ENCODE measurements at places on chromosomes 1 and 21.

- no peak for DNase-seq
Measured at GRCh38 chr1:229535230-229535629, 23.3 kb downstream of the ABCB10 start.

- DNase-seq = no peak
Measured at GRCh38 chr1:231122143-231122542, 39.7 kb upstream of the TRIM67 start.

DNA sequence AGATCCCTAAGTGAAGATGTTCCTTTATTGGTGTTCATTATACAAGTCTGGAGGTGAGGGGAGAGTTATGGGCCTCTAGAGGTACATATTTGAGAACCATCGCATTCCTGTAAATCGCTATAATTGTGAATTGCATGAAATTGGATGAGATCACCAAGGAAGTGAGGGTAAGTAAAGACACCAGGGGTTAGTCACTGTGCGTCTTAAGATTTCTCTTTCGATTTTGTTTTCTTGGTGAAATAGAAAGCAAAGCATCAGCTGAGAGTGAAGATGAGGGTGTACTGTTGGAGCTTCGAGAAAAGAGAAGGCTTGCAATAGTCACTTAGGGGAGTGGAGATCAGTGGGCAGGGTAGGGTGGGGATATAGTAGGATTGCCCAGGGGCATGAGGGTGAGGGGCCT lies 82.1 kb downstream of the RAVER2 start:
- DNase-seq = no peak

GRCh38 chr1:97041026-97041425 lies 319.4 kb downstream of the PTBP2 start:
- DNase-seq = no peak

DNA sequence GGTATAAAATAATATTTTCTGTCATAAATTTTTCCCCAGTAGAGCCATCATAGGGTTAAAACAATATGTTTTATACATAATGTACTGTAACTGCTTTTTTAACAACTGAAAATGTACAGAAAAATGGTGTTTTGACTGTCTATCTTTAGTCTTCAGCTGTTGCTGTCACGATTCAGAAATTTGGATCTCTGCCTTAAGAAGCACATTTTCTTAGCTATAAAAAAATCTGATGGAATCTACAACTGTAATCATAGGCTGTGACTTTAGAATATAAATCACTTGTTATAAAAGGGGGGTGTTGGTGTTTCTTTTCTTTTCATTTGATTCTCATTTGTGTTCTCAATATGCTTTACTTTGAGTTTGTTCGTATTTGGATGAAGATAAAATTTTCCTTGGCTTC lies 187.5 kb downstream of the PDE4B start:
- DNase-seq = no peak

GRCh38 chr1:235253219-235253962 lies 74.6 kb downstream of the ARID4B start:
- peak; percentile 80 for DNase-seq

- no peak for DNase-seq
Measured at GRCh38 chr1:20180129-20180843, 5.6 kb upstream of the UBXN10 start.

DNA sequence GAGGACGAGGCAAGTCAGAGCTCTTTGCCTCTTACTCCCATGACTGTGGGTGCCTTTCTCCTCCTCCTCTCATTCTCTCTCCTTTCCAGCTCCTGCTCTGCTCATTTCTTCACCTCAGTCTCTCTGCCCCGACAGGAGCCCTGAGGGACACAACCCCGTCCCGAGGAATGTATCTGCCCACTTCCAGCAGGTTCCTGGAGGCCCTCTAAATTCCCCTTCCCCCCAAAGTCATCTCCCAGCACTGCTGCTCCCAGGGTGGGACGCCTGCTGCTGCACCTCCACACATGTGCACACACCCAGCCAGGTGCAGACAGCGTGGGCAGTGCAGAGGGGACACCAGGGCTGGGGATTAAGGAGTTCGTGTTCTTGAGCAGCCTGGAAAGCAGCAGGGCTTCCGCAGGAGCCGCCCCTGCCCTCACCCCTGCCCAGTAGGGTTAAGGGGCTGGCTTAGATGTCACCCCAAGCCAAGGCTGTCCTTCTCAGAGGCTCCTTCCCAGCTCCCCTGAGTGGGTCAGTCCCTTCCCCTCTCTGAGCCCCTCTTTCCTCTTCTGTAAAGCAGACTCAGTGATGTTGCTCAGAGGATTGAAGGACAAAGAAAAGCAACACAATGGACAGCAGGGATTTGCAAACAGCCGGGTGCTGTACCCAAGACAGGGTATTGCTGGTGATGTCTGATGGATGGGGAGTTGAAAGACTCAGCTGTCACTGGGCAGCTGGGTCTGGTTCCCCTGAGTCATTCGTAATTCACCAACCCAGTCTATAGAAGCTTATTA lies 346.0 kb downstream of the MATN1 start:
- DNase-seq = no peak

GRCh38 chr21:41188486-41189149 lies 20.7 kb downstream of the BACE2 start:
- DNase-seq = no peak
